ENCODE measurements at places on chromosomes 4 and X.
A peak's percentile ranks its signal among the peaks of the same experiment; 100 is the strongest.

DNA sequence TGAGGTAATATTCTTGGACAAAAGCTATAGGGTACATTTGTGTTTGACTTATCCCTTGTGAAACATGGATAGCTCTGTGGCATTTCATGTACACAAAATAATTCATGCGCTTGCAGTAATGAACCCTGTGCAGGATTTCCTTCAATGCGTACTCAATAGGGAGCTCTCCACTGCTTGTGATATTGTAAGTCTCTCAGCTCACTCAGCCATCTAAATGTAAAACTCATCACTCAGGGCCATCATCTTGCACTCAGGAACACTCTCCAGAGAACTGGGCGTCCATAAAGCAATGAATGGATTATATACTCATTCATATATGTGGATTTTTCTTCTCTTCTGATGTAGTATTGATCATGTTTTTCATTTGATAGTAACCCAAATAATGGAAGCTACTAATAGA is 288.1 kb downstream of the DCTD start:
- DNase-seq: no peak

- DNase-seq: peak; percentile 87
Measured at GRCh38 chr4:185425647-185426352, at the start of gene UFSP2. Gene UFSP2 (minus strand): TSS chr4:185425964. CDS start chr4:185425868, 96 bp downstream.

- no peak for DNase-seq
Measured at GRCh38 chr4:76850010-76850441, 47.9 kb downstream of the SOWAHB start.

GRCh38 chr4:123043013-123043412 is 120.6 kb upstream of the NUDT6 start:
- no peak for DNase-seq

GRCh38 chr4:145047151-145047550 is 50.8 kb downstream of the ANAPC10 start:
- no peak for DNase-seq

DNA sequence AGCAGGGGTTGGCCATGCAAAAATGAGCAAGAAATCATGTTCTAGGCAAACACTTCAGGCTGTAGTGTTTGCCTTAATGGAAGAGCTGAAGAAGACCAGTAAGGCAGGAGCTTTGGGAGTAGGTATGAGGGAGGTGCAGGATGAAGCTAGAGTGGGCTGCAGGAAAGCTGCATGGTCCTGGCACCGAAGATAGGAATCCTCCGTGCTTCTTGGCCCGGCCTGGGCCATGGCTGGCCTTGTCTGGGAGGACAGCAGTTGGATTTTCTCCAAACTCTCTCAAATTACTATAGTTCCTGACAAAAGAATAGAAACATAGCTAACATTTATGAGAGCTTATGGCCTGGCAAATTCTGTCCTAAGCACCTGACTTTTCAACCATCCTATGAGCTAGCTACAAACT is 116.5 kb downstream of the UCHL1 start:
- no peak for DNase-seq

- DNase-seq: no peak
Measured at GRCh38 chr4:97762115-97762512, 381.2 kb downstream of the STPG2 start.

GRCh38 chr4:95084584-95084983 is 326.8 kb downstream of the BMPR1B start:
- DNase-seq: no peak

DNA sequence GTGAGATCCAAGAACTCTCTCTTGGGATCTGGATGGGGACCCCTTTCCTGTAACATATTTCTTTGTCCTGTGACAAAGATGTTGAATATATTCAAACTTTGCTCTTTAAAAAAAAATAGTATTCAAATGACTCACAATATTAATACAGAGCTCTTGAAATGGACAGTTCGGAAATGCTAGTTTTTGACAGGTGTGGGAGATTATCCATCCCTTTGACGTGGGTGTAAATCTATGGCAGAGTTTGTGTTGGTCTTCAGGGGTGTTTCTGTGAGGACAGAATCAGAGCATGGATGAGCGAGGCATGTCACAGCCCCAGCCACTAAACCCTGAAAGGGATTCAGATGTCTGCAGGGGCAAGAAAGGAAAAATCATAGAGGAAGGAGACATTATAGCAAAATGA is 25.8 kb downstream of the TENM3 start:
- no peak for DNase-seq

- DNase-seq: no peak
Measured at GRCh38 chr4:114026447-114026846, 47.0 kb upstream of the ARSJ start.

DNA sequence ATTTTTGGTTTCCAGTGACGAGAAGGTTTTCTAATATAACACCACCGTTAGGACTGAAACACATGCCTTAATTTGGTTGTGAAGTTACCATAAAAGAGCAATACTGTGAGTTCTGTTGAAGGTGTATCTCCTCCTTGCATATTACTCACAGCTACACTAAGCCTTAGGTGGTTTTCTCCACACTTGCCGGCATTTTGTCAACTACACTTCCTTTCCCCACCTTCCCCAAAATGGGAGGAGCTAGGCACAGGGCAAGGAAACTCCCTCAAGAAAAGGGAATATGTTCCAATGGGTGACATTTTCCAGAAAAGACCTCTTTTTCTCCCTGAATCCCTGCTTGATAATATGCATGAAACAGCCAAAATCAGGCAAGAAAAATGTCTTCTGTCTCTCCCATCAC is 44.8 kb downstream of the RELL1 start:
- no peak for DNase-seq

DNA sequence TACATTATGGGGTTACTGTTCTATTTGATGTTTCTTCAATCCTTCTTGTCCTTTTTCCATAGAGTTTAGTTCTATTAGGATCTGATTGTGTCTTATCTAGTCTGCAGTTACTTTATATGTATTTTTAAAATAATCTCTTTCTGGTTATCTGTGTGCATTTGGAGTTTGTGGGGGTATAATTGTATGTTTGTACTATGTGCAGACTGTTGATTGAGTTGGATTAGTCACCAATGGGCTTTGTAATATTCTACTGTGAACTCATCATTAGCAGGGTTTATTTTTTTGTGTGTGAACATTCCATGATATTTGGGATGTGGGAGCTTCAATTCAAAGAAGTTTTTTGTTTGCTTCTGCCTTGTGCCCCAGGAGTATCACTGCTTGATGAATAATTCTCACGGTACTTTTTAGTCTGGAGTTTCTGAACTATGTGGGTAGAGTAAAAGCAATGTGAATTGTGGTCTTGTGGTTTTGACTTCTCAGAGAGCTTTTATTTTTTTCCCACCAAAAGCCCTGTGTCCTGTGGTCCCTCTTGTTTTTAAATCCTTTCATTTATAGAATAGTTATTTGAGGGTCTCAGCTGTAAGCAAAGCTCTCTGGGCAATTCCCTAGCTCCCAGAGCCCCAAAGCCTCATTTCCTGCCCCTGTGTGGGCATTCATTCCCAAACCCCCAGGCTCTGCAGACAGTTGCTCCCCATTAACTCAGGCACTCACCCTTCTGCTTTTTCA is 127.8 kb downstream of the PHKA2 start:
- DNase-seq: no peak

Data from globus pallidus (tissue), 1 donor.